ENCODE measurements at places on chromosomes 7 and 10.

DNA sequence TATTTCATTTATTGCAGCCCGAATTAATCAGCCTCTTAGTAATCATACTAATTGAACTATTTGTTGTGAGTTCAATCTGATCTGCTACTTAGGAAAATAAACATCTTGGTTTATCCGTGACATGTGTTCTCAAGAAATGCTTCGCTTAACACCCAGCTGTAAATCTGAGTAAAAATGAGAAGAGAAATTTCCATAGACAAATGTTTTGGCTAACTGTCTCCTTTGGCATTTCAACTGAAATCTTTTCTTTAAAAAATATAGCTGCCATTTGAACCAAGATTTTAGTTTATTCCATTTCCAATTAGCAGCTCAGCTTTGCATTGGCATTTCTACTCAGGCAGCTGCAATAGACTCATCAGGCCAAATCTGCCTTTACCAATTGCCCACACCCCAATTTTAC lies 180.5 kb upstream of the PTER start:
- DNase-seq = no peak

GRCh38 chr10:123890756-123891143 lies 857 bp downstream of the CPXM2 start:
- DNase-seq = no peak

DNA sequence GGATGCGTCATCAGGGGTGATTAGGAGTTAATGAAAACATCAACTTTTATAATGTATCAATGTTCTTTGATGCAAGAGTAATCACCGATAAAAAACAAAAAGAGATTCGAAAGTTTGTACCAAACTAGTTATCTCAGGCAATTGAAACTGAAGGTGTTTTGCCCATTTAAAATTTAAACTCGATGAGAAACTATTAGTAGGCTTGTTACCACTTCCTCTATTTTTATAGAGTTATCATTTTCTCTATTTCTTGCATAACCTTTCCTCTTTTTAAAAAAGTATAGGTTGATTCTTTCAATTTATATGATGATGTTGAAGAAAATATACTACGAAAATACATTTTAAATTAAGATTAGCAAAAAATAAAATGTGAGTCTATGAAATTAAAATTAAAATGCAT lies 597.3 kb upstream of the POT1 start:
- no peak for DNase-seq

GRCh38 chr7:100465702-100466311 lies 1.7 kb upstream of the SPACDR start:
- DNase-seq = peak; percentile 89

DNA sequence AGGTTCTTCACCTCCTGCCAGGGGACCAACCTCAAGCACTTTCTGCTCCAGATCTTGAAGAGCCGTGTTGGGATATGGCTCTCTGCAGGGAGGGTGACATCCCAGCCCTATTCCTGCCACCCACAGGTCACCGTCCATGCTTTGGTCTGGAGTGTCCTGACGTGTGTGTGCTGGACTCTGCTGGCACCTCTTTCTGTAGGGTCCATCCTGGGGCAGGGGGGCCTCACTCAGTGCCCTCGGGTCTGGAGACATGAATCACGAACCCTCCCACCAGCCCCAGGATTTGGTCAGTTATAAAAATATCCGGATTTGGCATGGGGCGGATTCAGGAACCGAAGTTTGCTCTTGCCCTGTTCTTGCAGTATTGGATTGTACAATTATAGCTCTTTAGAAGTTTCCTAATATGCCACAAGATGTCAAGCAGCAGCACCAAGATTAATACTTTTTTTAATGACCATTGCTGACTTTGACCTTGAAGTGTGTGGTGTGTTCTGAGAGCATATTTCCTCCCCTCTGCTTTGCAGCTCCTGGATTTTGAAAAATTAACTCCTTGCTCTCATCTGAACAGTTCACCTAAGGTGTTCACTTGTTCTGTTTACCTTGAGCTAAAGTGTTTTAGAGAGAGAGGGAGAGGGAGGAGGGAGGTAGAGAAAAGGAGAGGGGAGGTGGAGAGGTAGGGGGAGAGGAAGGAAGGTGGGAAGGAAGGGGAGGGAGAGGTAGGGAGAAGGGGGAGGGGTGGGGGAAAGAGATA lies 95.4 kb upstream of the SHH start:
- no peak for DNase-seq

DNA sequence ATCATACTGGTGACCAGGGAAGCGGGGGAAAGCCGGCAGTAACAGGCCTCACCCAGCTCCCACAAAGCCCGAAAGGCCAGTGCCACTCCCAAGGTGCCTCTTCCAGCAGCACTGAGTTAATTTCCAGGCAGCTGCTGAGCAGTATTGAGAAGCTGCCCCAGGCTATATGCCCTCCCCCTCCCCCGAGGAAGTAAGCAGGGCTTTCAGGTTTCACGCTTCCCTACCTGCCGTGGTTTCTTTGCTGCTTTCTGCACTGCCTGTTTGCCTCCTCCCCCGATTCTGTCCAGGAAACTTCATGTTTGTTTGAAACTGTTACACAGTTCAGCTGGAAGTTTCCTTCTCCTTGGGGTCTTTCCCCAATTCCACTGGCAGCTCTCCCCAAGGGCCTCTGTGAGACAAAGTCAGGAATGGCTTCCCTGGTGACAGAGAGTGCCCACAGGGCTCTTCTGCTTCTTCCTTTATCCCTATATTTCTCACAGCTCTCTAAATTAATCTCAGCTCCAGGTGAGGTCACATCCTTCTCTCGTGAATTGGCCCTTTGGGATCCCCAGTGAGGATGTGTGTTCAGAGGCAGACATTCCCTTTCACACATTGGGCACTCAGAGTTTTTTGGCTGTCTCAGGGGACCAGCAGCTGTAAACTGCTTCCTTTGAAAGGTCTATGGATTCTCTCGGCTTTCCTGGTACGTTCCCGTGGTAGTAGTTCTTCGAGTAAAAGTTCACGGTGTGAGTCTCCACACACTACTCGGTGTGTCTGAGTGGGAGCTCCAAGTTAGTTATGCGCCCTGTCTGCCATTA lies 19.4 kb downstream of the C1GALT1 start:
- DNase-seq = no peak

DNA sequence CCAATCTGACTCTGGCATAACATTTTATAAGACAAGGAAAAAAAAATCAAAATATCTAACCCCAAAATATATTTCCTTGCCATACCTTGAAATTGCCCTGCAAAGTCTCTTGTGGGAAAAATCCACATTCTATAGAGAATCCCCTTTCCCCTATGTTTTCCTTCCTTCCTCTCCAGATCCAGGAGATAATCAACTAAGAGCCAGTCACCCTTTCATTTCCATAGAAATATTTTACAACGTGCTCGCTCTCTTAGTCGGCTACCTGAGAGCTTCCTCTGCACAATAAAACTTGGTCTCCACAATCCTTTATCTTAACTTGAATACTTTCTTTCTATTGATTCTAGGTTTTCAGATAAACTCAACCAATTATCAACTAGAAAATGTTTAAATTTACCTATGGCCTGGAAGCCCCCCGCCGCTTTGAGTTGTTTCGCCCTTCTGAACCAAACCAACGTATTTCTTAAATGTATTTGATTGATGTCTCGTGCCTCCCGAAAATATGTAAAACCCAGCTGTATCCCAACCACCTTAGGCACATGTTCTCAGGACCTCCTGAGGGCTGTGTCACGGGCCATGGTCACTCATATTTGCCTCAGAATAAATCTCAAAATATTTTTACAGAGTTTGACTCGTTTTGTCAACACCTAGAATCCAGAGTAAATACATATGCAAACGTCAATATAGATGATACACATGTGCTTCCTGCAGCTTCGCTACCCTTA lies 869 bp downstream of the PSAP start:
- DNase-seq = no peak

GRCh38 chr7:117683430-117684175 lies 189.6 kb downstream of the CTTNBP2 start:
- peak; percentile 40 for DNase-seq

Measured in MG63 (cell line).